Stimulated activated CD8-positive, alpha-beta memory T cell treated with anti-CD3 and anti-CD28 coated beads, Interleukin-4, amount 100 ng/mL, for 1 hour (primary cell): ENCODE measurements at places on chromosomes 2 and 18.

DNA sequence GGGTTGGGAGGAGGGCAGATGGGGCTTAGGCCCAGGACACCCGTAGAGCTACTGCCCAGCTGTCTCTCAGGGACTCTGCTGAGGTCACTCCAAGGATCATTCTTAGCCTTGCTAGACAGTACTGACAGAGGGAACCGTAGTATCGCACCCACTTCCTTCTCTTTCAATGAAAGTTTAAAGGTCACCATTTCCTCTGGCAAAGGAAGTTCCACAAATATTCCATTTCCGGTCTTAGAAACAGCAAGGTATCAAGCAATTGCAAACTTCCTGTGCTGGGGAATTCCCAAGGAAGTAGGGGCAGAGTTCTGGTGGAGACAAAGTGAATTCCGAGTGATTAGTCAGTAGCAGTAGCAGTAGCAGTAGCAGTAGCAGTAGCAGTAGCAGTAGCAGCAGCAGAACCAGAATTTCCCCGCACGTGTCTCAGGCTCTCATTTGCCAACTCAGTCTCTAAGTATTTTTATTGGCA, 24.7 kb downstream of the IL1B start:
- no peak for DNase-seq

DNA sequence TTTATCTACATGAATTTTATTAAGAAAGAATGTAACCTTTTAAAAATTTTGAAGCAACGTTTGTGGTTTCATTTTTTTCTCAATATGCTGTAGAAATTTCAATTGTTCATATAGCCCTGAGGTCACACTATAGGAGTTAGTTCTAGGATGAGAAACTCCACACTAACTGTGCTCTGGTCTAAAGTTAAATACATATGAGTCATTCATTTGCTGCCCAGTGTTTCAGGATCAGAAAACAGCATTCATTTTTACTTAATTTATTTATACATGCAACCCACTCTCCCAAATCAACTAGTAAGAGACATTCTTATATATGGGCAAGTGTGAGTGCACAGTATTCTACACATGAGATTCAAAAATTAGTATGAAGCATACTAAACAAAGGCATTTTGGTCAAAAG, 137.9 kb downstream of the DOCK10 start:
- no peak for DNase-seq

GRCh38 chr2:16708173-16708572, 42.5 kb upstream of the CYRIA start:
- no peak for DNase-seq

- DNase-seq, result no peak
Measured at GRCh38 chr18:24659827-24660720, 199.6 kb downstream of the HRH4 start.

GRCh38 chr18:39604836-39605235, 2039.2 kb upstream of the CELF4 start:
- DNase-seq, result no peak

GRCh38 chr2:139007130-139007529, 226.9 kb upstream of the NXPH2 start:
- DNase-seq, result no peak

DNA sequence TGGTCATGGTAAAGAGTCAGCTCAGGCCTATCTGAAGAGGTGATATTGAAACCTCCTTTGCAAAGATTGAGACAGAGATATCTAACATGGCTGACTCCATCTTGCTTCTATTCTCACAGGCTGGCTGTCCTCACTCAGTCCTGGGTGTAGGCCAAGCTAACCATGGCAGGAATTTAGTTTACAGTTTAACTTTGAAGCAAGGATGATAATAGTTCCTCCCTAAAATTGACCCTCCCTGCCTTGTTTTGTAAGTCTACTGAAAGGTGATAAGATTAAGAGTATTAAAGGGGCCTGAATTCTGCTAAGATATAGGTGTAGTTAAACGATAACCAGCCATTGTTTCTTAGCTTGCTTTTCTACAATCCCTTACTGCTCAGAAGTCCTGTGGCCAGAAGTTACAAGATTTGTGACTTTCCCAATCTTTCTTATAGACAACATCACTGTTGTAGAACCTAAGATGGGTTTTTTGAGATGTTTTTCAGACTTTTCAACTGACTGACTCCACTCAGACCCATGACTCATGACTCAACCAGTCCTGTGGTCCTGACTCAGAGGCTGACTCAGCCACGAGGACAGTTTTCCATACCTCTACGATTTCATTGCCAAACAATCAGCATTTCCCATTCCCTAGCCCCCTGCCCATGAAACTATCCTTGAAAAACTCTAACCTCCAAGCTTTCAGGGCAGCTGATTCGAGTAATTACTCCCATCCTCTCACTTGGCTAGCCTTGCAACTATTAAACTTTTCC, 195.7 kb upstream of the SESTD1 start:
- no peak for DNase-seq
